ENCODE measurements at places on chromosomes 6 and 20.

- DNase-seq = no peak
Measured at GRCh38 chr6:121686611-121687023, 251.2 kb downstream of the GJA1 start.

DNA sequence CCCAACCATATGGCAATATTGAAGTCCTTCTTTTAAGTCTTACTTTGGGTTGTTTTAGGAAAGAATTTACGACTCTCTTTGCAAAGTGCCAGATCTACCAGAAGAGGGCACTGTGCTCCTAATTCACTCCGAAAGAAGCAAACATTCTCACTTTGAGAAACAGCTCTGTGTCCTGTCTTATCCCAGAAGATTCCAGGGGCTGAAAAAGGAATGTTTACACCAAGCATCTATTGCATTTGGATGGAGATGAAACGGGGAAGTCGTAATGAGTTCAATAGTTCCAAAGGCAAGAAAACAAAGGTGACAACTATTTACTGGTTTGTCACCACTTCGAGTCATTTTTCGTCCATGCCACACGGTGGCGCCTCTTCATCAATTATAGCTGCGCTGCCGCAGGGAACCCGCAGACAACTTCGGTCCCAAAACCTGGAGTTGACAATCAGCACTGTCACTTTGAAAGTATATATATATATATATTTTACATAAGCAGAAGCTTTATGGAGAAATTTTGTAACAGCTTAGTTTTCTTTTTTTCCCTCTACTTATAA, 121.6 kb downstream of the MOXD1 start:
- peak; percentile 43 for DNase-seq

- DNase-seq = no peak
Measured at GRCh38 chr6:14734416-14735340, 511.2 kb upstream of the JARID2 start.

- peak; percentile 22 for DNase-seq
Measured at GRCh38 chr6:97068211-97068610, 143.7 kb downstream of the KLHL32 start.

- peak; percentile 67 for DNase-seq
Measured at GRCh38 chr6:143271024-143271423, 179.5 kb downstream of the ADAT2 start.

DNA sequence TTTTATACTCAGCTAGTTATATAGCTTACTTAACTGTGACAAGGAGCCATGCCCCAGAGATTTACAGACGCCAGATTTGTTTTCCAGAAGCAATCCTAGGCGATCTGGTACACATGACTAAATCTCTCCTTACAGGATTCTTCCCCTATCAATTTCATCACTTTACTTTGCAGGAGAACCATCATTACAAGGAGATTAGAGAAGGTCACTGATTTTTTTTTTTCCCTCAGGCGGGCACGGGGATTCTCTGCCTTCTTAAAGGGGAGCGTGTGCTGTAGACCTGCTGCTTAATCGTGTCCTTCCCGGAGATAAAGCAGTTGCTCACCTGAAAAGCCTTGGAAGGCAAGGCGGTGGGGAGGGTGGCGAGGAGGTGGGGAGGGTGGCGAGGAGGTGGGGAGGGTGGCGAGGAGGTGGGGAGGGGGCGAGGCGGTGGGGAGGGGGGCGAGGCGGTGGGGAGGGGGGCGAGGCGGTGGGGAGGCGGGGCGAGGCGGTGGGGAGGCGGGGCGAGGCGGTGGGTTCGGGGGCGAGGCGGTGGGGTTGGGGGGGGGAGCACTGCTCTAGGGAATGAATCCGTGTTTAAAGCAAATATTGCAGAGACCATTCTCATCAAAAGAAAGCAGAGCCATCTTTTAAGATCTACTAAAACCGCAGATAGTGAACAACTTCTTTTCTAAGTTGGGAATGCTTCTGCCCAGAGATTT, 14.3 kb upstream of the MRAP2 start:
- DNase-seq = no peak

GRCh38 chr20:24589381-24589780, 120.0 kb downstream of the SYNDIG1 start:
- peak; percentile 58 for DNase-seq

GRCh38 chr6:130928158-130928912, 101.1 kb downstream of the SMLR1 start:
- DNase-seq = no peak

- DNase-seq = no peak
Measured at GRCh38 chr6:147194652-147195411, 9.4 kb upstream of the STXBP5 start.

DNA sequence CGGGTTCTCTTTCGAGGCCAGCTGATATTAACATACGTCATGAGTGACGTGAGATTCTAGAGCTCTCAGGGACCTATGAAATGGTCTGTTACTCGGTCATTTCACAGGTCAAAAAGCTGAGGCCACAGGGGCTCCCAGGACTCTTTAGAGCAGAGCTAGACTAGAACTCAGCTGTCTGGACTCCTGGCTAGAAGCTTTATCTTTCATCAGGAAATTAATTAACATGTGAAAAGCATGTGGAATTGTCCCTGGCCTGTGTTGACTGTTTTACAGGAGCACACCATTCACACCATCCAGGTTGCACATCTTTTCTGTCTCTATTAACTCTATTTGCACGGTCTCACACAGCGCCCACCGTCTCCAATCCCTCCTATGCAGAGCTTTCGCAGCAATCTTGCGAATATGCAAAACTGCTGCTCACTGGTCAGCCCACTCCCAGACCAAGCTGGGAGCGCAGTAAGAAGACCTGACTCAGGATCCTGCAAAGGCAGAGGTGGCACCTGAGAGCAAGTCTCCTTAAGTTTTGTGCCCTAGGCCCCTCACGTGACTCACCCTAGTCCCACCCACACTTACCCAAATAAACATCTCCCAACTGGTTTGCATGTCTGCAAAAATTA, 522.5 kb downstream of the CD83 start:
- DNase-seq = no peak

DNA sequence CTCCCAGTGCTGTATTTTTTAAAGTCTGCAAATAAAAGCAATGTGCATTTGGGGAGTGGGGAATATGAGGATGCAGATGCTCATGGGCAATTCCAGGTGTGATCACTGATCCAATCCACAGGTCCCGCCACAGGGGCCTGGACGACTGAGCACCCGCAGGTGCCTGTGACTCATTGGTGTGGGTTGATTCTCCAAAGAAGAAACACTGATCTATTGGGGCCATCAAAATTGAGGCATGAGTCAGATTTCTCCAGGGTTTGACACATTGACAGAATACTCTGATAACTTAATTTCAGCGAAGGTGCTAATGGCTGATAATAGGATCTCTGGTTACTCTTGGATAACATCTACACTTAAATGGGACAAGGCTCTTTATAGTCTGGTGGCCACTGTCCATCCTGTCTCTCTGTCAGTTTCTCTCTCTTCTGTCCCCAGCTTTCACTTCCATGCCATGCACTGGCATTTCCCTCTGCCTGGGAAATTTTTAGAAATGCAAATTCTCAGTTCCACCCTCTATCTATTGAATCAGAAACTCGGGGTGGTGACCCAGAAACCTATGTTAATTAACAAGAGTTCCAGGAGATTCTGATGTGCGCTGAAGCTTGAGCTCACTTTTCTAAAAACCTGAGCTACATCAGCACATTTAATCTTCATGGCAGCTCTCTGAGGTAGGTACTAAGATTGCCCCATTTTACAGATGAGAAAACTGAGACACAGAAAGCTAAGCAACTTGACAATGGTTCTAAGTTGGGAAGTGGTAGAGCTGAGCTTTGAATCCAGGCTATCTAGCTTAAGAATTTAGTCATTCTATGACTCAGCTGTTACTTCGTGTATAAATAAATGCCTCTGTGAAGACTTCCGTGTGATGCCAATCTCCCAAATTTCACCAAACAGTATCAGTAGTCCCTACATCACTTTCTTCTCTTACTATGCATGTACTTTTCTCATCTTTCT, 10.2 kb upstream of the RCAN2 start:
- DNase-seq = no peak

- no peak for DNase-seq
Measured at GRCh38 chr6:26426691-26427450, 13.4 kb upstream of the BTN3A3 start.

DNA sequence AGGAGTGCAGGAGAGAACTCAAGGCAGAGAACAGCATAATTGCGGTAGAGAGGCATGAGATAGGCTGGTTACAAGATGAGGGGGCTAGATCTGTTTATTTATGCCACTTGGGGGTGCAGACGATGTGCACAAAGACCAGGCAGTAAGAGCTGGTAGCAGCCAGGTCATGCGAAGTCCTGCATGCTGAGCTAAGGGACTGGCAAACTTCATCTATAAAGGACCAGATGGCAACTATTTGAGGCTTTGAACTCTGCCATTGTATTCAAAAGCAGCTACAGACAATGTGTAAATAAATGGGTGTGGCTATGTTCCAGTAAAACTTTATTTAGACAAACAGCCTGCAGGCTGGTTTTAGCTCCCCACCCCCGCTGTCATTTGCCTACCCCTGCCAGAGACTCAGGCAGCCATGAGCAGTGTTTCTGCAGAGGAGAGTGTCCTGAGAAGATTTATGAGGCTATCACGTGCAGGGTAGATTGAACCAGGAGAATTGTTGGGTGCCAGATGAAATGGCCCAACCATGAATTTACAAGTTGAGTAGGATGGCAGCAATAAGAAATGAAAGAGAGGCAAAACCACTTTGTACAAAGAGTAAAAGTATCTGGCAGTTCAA, 253.4 kb upstream of the MOCS1 start:
- DNase-seq = no peak

DNA sequence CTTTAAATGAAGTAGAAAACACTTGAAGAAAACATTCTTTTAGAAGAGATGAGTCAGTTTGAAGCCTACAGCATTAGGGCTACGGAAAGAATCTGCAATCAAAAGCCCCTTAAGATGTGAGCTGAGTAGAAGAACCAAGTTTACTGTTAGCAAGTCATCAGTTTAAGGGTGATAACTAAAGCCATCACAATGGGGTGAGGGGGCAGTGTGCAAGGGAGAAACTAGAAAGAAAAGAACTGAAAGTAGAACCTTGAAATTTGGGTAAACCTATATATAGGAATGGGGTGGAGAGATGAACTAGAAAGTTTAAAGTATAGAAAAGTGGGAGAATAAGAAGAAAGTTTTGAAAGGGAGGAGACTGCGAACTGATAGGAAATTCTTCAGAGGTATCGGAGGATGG, 212.9 kb downstream of the COL19A1 start:
- no peak for DNase-seq

- no peak for DNase-seq
Measured at GRCh38 chr20:36480456-36481048, 60.8 kb upstream of the MYL9 start.

DNA sequence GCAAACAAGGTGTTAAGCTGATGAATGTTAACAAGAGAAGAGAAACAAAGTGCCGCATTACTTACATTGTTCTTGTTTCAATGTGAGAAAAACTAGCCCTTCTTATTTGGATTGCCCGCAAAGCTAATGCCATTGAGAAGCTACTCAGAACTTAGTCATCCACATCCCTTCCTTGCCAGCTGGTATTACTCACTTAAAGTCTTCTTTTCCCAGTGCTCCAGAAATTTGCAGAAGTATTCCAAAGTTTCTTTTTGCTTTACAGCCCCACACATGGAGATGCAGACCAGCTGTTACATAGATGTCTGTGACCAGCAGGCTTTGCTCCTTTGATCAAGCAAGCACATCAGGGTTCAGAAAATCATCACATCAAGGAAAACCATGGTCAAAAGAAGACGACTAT, 529.0 kb downstream of the TBC1D32 start:
- no peak for DNase-seq

DNA sequence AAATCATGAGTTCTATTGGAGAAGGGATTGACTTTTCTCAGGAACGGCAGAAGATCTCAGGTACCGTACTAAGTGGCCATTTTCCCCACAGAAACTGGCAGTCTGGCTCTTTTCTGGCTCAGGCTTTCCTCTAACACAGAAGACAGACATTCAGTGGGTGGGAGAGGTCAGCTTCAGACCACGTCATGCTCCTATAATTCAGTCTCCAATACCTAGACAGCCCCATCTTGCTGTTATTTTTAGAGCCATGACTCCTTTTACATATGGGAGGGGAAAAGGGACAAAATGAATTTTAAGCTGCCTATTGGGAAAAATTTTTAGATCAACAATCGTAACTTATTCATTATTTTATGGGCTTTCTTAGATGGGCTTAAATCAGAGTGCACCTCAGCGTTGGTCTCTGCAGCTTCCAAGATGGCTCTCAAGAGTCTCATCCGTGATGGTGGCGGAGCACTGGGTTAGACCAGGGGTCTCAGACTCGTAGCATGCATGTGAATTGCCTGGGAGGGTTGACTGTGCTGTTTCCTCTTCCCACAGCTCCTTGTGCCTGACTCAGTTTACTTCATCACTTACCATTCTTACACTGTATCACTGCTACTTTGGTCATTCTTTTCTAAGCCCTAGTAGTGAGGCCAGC, 86.9 kb downstream of the TCP11 start:
- no peak for DNase-seq

GRCh38 chr20:50292591-50293283, 102.1 kb downstream of the CEBPB start:
- no peak for DNase-seq

DNA sequence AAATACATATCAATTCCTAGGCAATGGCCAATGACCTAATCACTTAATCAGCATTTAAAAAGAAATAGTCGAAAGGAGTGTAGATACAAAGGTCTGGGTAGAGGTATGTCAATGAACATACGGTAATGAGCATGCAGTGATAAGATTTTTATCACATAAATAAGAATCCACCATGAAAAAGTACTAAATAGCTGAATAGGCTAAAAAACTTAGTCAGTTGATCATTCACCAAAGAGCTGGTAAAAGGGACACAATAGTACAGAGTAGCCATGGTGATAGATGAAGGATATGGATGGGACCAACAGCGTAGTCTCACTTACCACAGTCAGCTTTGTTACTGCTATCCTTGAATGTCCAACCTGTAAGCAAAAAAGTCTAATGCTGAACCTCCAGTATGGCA, 1018.6 kb upstream of the EYS start:
- DNase-seq = no peak

- no peak for DNase-seq
Measured at GRCh38 chr6:67248077-67248476, 1387.0 kb upstream of the ADGRB3 start.

- DNase-seq = no peak
Measured at GRCh38 chr6:116327803-116328527, 42.8 kb upstream of the DSE start.

DNA sequence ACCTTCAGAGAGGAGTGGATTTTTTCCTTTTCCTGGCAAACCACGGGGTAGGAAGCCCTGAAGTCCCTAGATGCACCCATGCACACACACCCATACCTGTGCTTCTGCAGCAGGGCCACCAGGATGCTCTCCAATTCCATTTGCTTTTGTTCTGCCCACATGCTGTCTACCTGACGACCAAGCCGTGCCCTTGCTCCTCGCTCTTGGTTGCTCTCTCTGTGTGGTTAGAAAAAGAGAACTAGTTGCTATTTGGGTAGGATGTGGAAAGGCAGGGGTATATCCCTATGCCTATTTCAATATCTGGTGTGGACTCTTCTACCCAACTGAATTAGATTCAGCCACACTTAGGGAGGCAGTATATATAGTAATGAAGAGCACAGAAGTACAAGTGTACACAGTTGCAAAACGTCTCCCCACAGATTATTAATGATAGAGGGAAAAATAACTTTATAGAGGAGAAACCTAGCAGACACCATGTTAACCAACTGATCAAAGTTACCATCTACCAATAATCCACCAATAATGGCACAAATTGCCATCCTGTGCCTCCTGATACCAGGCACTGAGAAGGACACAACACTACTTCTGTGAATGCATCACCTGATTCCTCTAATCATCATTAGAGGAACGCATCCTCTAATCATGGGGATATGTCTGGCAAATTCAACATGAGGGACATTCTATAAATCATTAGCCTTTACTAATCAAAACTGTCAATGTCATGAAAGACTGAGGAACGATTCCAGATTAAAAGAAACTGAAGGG, 7.3 kb downstream of the GHRH start:
- no peak for DNase-seq
